Muscle of arm (tissue), 14 donors: ENCODE measurements at places on chromosomes 2 and 18. TPM values are rescaled to one million over a fixed set of nuclear protein-coding genes. Genes with fewer than 3 reads are reported as not detected.

Gene LIPG
- 4.6 TPM for polyA plus RNA-seq

Gene EFEMP1
- polyA plus RNA-seq = 49.6 TPM

Gene GPR17
- polyA plus RNA-seq = 2.3 TPM

Gene RNU2-63P
- not detected for polyA plus RNA-seq

Gene PAX3
- not detected for polyA plus RNA-seq

Gene PLGLB2
- 1.4 TPM for polyA plus RNA-seq

Gene MEMO1
- polyA plus RNA-seq = 43.6 TPM

Gene SNORC
- not detected for polyA plus RNA-seq

Gene ACVR1C
- polyA plus RNA-seq = 0.12 TPM

Gene CRACDL
- 2.3 TPM for polyA plus RNA-seq

Gene HMSD
- polyA plus RNA-seq = 1.4 TPM

Gene PLEKHB2
- polyA plus RNA-seq = 28.7 TPM

Gene LCLAT1
- polyA plus RNA-seq = not detected

DNA sequence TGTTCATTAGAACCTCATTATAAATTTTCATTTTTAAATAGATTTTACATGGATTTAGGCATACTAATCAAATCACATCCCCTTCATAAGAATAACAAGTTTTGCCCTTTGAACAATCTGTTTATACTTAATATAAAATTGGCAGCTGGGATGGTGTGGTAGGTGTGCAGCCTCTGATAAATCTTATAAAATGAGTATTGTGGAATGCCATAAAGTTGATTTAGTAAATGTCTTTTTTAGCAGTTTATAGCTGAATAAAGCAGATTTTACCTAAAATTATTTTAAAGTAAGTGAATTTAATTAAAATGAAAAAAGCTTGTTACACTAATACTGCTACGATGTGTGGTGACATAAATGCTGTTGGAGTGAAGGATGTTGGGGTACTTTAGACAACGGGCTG is 35.5 kb downstream of the VAPA start:
- DNase-seq = no peak

DNA sequence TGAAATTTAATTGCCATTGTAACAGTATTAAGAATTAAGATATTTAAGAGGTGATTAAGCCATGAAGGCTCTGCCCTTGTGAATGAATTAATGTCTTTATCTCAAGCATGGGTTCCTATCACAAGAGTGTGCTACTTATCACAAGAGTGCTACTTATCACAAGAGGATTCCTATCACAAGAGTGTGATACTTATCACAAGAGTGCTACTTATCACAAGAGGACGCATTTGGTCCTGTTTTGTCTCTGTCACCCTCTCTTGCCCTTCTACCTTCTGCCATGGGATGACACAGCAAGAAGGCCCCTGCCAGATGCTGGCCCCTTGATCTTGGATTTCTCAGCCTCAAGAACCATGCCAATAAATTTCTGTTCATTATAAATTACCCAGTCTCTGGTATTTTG is 13.2 kb upstream of the COL5A2 start:
- DNase-seq = no peak

GRCh38 chr2:54122171-54122935 is 6.9 kb downstream of the ACYP2 start:
- DNase-seq = no peak

GRCh38 chr18:36580874-36581750 is 247.7 kb downstream of the TPGS2 start:
- no peak for DNase-seq

- no peak for DNase-seq
Measured at GRCh38 chr2:218529990-218530389, 38.2 kb downstream of the USP37 start.

DNA sequence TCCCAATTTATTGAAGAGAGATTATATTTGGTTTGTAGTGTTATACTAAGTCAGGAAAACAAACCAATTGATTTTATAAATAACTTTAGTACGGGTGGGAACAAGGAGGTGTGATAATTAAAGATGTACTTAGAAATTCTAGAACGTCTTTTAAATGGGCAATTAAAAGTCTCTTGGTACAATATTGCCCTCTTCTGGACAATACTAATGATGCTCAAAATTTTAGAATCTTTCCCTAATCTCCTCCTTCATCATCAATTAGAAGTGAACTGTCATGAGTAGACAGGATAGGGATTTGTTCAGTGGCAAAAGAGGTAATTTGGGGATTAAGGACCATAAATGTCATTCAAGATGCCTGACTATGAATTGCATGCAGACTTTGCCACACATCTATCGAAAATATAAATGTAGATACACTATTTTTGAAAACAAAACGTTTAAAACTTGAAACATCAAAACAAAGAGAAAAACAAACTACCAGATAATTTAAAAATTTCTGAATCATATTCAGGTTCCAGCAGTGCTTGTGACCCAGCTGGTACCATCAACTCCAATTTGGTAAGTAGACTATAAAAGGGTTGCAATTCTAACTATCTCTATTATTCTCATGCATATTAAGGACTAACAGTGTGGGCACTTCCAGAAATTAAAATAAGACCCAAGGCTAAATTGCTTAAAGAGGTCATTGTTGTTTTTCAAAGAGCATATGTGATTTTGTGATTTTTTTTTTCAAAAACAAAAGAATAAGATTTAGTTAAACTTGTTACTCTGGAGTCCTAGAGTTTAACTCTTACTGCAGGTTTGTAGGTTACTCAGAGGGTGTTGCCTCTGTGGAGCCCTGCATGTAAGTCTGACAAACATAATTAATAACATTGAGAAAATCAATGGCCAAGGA is 123.5 kb downstream of the LAMA3 start:
- DNase-seq = peak; percentile 15

DNA sequence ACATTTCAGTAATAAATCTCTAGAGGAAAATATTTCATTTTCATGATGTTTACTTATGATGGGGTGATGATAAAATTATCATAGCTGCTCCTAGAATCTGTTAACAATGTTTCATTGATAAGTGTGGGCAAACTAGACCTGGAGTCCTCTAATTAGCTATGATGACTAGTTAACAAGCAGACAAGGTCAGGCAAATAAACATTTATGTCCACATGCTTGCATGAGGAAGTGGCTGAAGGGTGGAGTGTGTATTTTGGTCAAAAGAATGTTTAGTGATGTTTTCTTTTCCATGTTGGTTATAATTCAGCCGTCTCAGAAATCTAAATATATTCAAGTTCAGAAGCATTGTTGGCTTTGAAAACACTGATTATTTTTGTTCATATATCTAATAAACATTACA is 99.9 kb upstream of the FN1 start:
- DNase-seq = no peak

- DNase-seq = no peak
Measured at GRCh38 chr2:108573061-108573460, 38.8 kb downstream of the LIMS1 start.

GRCh38 chr2:69768789-69769188 is 26.9 kb downstream of the ANXA4 start:
- no peak for DNase-seq

GRCh38 chr2:239311132-239312040 is 89.4 kb downstream of the HDAC4 start:
- DNase-seq = no peak

DNA sequence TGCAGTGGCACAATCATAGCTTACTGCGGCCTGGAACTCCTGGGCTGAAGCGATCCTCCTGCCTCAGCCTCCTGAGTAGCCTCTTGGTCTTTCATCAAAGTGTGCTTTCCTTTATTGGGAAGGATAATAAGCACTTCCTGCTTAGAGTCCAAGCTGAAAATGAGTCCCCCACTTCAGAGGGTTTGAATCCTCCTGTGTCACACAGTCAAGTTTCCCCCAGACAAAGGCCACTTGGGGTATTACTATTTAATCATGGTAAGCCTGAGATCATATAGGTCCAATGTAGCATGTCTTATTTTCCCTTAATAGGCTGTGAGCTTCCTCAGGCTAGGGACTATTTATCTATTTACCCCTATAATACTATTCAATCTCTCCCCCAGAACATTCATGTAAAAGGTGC is 11.4 kb upstream of the KIAA2012 start:
- DNase-seq = no peak

- no peak for DNase-seq
Measured at GRCh38 chr2:14199040-14199439, 433.5 kb upstream of the LRATD1 start.

- DNase-seq = no peak
Measured at GRCh38 chr18:9561759-9562158, 52.6 kb downstream of the PPP4R1 start.

DNA sequence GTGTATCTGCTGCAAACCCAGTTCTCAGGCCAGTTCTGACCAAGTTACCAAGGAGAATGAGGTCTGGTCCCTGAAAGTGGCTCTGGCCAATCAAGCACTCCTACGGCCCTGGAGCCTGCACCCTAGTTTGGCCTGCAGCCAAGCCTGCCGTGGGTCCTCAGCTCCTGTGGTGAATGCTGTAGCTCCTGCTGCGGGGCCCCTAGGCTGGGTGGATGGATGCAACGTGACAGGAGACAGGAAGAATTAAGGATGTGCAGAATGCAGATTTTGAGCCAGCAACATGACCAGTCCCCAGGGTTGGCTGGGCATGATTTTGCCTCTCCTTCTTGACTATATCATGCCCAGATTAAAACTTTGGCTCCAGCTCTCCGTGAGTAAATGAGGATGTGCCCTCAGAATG is 97.2 kb downstream of the SMAD7 start:
- DNase-seq = no peak

DNA sequence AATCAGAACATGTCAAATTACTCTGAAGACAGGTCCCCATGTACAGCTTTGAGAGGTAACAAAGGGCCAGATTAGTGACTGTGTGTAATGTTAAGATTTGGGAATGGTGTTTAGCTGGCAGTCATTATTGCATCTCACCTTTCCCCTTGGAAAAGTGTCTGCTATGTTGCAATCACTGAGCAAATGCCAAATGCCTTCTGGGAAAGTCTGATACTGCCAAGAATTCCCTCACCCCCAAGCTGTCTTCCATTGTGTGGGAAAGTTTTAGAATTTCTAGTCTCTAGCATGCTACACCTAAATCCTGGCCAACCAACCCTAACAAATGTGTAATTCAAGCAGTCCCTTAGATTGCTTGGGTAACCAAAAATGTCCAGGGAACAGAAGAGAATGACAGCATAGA is 13.6 kb upstream of the PELI1 start:
- no peak for DNase-seq

DNA sequence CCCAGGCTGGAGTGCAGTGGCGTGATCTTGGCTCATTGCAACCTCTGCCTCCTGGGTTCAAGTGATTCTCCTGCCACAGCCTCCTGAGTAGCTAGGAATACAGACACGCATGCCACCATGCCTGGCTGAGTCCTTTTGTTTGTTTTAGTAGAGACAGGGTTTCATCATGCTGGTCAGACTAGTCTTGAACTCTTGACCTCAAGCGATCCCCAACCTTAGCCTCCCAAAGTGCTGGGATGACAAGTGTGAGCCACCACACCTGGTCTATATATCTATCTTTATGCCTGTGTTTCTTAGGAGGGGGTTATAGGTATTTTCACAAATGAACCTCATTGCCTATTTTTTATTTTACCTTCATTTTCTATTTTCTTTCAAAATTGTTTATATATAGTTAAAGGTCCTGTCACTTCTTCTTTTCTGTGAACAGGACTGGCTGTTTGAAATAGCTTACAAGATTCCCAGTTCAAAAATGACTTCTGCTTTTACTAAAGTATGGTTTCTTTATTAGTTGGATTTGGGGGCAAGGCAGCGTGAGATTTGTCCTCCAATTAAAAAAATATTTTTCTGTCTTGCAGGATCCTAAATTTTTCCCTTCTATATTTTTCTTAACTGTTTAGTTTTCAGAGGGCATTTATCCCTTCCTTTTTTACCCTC is 16.4 kb upstream of the MARCHF7 start:
- no peak for DNase-seq

DNA sequence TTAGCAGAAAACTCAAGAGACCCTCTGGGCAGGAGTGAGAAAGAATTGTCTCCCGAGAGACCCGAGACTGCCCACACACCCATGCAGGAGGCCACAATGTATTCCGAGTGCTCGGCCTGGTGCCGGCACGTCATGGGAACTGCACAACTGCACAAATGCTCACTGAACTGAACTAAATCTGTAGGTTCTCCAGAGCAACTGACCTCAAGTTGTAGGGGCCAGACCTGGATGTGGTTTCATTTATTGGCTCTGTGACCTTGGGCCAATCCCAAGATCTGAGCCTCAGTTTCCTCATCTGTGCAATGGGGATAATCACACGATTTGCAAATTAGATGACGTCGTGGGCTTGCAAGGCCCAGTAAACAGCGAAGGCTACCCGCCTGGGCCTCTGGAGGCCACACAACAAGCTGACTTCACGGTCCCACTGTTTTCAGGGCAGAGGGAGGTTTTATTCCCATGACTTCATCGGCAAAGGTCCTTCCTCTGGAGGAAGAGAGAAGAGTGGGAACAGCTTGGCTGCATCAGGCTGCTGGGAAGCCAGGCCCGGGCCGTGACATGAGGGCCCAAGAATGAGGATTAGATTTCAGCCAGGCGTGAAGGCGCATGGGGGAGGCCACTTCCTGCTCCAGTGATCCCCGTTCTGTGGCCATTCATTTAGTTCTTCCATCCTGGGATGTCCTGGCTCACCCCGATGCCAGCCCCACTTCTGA is 3.6 kb upstream of the ERFE start:
- peak; percentile 36 for DNase-seq

DNA sequence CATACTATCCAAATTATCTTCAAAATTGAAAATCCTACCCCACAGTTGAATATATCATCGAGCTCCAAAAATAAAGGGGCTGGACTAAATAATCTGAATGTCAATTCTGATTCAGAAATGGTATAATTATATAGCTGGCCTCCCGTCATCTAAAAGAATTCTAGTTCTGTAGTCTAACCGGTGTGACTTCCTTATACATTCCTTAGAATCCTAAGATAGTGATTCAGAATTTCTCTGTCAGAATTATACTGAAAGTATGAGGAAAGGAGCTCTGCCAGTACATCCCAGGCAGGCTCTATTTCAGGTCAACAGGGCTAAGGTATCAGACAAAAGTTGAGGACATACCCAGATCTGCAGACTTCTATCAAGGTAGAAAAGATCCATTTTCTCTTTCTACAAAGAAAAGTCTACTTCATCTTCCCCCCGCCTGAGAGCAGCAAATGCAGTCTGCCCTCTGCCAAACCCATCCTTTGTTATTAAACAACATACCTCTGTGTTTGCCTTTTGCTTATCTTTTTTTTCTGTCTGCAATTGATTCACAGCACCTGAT is 128.5 kb downstream of the METTL4 start:
- no peak for DNase-seq

GRCh38 chr2:240956171-240956934 is 42.1 kb upstream of the SNED1 start:
- no peak for DNase-seq

- no peak for DNase-seq
Measured at GRCh38 chr2:146931109-146931508, 913.7 kb upstream of the ACVR2A start.
